Activated CD8-positive, alpha-beta T cell treated with anti-CD3 and anti-CD28 coated beads, Interleukin-2, amount 10 ng/mL, durations not matched to agents 7 days and 5 days (primary cell): ENCODE measurements at places on chromosomes 12 and 14. TPM values are rescaled to one million over a fixed set of nuclear protein-coding genes. Genes with fewer than 3 reads are reported as not detected.

TAS2R14 gene
- 2.1 TPM for total RNA-seq

DENND5B gene
- total RNA-seq: 0.16 TPM

KLRC2 gene
- total RNA-seq: 1.7 TPM

DEPDC4 gene
- total RNA-seq: 1.6 TPM

MMP17 gene
- total RNA-seq: not detected

GPRC5D gene
- not detected for total RNA-seq

C12orf54 gene
- not detected for total RNA-seq

ATP5MC2 gene
- total RNA-seq: 247 TPM

ATF7IP gene
- 104 TPM for total RNA-seq

ESR2 gene
- total RNA-seq: 0.16 TPM

KRT71 gene
- not detected for total RNA-seq

CIDEB gene
- 47.2 TPM for total RNA-seq

TCP11L2 gene
- total RNA-seq: 6.4 TPM

CCDC177 gene
- not detected for total RNA-seq

RGS6 gene
- total RNA-seq: 0.47 TPM

BDKRB1 gene
- total RNA-seq: not detected

SLC16A7 gene
- total RNA-seq: 35.9 TPM

PTGER2 gene
- 116 TPM for total RNA-seq

MAX gene
- 132 TPM for total RNA-seq

RPL10L gene
- not detected for total RNA-seq

SLC17A8 gene
- total RNA-seq: not detected

ADAMTS20 gene
- not detected for total RNA-seq

RIMKLB gene
- total RNA-seq: 7.9 TPM

ZDHHC22 gene
- not detected for total RNA-seq

FAM186B gene
- total RNA-seq: 0.21 TPM

NEUROD4 gene
- not detected for total RNA-seq

KRT73 gene
- 0.45 TPM for total RNA-seq

SIX4 gene
- 0.10 TPM for total RNA-seq

MYRFL gene
- total RNA-seq: not detected

C1S gene
- 0.50 TPM for total RNA-seq

OVCH1 gene
- not detected for total RNA-seq

TEX52 gene
- total RNA-seq: 0.29 TPM

PLA2G1B gene
- total RNA-seq: not detected

PARP2 gene
- total RNA-seq: 29.7 TPM

CELA1 gene
- not detected for total RNA-seq

LTBR gene
- total RNA-seq: not detected

HEATR5A gene
- 8.5 TPM for total RNA-seq

TRPV4 gene
- not detected for total RNA-seq

EGLN3 gene
- 13.7 TPM for total RNA-seq

SOAT2 gene
- 10.8 TPM for total RNA-seq

HHIPL1 gene
- not detected for total RNA-seq

BCAT1 gene
- 24.1 TPM for total RNA-seq

ACSM4 gene
- total RNA-seq: not detected

EMP1 gene
- 4.4 TPM for total RNA-seq

RTL1 gene
- total RNA-seq: not detected

SERPINA12 gene
- total RNA-seq: not detected

GUCY2C gene
- total RNA-seq: not detected

OR6C3 gene
- total RNA-seq: not detected

SDSL gene
- total RNA-seq: 0.37 TPM

KLRG1 gene
- total RNA-seq: 4.6 TPM
